ENCODE measurements at places on chromosomes 12 and 14.

GRCh38 chr12:67468549-67469245, 179.8 kb upstream of the DYRK2 start:
- DNase-seq = no peak

DNA sequence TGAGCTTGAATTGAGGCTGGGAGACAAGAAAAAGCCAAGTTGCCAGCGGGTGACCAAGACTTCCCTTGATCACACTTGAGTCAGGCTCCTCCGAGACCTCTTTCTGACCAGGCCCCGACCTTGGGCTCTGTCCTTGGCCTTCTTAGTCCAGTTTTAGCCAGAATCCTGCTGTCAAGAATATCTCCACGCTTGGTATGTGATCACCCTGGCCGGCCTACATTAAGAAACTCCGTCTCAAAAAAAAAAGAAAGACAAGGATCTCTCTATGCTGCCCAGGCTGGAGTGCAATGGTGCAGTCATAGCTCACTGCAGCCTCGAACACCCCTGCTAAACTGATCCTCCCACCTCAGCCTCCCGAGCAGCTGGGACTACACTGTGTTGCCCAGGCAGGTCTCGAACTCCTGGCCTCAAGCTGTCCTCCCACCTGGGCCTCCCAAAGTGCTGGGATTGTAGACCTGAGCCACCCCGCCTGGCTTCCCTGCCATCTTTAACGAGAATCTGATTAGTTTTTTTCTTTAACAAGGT, 1.0 kb upstream of the ITPK1 start:
- no peak for DNase-seq

DNA sequence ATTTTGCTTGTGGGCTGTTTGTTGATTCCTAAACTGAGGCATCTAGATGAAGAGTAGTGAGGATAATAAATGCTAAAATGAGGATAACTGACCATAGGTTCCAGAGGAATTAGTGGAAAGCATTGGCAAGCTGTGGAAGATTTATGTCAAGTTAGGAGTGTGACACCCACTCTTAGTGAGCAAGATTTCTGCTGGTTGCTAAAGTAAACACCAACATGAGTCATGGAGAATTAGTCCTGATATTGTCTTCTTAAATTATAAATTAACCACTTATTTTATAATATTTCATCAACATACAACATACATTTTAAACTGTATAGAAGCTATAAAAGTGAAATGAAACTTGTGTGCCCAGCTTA, 328.2 kb downstream of the RPL10L start:
- no peak for DNase-seq

- no peak for DNase-seq
These were observed 5.8 kb downstream of the RAB21 start for GRCh38 chr12:71760471-71760870.

- DNase-seq = no peak
These were observed 27.6 kb downstream of the CDKN1B start for GRCh38 chr12:12744546-12745305.

GRCh38 chr12:53726946-53727309, 324 bp downstream of the CALCOCO1 start:
- DNase-seq = no peak

DNA sequence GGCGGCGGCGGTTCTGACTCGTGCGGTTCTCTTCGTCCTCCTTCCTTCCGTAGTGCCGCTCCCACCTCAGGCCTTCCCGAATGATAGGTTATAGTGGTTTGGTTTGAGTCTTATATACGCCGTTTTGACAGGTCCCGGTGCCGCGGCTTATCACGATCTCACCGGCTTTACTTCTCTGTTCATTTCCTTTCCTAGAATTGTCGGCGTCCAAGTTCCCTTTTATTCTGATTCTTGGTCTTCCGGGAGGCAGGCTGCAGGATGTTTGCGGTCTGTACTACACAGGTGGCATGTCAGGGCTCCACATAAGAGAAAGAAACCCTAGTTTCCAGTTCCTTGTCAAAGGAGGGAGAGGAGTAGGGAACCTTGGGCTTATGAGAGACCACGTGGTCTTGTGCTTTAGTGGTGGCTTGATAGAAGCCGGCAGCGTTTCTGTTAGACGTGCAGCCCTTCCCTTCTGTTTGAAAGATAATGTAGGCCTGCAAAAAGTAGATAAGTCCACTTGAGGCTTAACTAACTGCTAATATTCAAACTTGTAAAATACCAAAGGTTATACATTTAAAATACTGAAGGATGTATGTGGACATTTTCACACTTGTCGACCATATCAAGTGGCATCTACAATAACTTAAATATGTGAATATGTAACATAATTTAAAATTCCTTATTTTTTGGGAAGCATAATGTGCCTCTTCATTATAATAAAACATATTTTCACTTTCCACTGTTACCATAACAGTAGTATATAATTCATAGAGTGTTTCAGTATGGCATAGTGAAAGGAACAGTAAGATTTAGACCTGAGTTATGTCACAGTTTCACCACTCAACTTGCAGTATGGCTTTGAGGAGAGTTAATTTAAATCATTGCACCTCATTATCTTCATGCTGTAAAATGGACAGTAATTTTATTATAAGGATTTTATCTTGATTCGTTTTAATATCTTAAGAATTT, 804 bp downstream of the USP15 start:
- peak; percentile 6 for DNase-seq

DNA sequence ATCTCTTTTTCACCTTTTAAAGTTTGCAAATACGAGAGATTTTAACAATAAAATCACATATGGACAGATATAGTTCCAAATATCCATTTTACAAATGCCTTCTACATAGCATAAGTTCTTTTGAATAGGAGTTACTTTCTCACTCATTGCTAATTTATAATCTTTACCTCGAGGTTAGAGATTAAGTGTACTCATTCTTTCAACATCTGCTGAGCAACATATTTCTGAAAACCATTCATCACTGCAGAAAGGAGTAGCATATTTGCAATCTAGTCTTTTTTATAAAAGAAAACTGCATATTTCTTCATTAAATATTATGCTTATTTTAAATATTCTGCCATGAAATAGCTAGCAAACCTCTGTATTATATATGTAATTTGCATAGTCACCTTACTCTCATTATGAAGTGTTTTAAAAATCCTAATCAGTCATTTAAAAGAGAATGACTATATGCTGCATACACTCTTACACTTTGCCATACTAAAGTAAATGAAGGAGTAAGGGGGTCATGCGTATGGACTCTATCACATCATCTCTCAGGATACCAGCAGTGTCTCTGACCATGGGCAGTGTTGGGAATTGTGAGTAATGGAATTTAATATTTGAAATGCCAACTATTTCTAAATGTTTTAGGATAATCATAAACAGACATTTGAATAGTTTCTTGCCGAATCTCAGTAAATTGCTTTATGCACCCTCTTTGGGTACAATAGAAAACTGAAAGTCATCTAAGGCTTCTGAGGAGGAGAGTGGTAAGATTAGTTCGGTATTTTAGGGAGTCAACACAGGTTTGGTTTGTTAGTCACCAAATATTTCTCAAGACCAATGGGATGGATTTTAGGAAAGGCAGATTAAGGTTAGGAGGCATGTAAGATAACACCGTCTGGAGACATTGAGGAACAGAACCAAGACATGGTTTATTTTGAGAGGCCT, 524.8 kb upstream of the ATP2B1 start:
- no peak for DNase-seq

DNA sequence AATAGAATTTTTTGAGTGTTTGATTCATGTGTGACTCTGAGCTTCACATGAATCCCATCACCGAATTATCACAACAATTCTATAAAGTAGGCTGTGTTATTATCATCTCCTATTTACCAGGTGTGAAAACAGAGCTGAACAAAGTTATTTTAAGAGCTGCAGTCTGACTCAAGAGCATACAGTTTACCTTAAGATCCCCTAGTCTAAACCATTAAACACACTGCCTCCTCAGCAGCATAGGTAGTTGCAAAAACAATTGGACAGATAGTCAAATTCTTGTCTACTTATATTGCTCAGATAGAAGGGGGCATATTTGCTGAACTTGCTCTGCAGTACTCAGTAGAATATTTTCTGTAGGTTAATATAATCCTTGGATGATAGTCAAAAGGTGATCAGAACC, 219.8 kb upstream of the ATP2B1 start:
- DNase-seq = no peak

GRCh38 chr14:30974628-30975027, 50.8 kb upstream of the AP4S1 start:
- DNase-seq = no peak

DNA sequence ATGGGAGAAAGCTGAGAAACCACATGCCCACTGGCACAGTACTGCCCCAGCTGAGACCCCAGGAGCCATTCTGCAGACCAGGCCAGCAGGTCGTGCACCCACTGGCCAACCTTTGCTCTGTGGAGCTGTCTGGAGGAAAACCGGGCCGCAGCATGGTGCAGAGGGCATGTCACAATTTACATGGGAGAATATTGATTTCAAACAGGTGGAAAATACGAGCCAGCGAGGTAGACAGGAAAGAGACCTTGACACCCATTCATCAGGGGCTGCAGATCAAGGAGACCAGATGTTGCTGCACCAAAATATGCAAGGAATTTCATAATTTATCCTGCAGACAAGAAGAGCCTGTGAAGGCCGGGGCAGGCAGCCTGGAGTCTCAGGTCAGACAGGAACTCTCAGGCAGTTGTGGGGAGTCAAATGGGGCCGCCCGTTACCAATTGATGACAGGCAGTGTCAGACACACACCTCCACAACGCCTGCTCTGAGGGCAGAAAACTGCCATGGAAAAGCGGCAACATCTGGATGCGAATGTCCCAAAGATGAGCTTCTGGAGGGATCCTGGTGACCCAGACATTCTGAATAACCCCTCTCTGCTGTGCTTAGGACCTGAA, 74.6 kb upstream of the BCL11B start:
- no peak for DNase-seq

- DNase-seq = no peak
These were observed 11.1 kb downstream of the PRKAB1 start for GRCh38 chr12:119679081-119679480.

- DNase-seq = no peak
These were observed 16.2 kb upstream of the MYL2 start for GRCh38 chr12:110936367-110937103.

DNA sequence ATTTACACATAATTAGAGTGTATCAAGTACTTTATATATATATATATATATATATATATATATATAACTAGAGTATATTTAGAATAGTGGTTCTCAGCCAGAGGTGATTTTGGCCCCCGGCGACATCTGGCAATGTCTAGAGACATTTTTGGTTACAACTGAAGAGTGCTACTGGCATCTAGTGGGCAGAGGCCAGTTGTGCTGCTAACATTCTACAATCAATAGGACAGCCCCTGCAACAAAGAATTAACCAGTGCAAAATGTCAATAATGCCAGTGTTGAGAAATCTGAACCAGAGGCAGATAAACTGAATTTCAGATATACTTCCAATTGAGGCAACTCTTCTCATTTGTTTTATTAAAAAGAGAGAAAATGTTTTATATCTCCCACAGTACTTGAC, 8.9 kb downstream of the GTF2A1 start:
- peak; percentile 54 for DNase-seq

DNA sequence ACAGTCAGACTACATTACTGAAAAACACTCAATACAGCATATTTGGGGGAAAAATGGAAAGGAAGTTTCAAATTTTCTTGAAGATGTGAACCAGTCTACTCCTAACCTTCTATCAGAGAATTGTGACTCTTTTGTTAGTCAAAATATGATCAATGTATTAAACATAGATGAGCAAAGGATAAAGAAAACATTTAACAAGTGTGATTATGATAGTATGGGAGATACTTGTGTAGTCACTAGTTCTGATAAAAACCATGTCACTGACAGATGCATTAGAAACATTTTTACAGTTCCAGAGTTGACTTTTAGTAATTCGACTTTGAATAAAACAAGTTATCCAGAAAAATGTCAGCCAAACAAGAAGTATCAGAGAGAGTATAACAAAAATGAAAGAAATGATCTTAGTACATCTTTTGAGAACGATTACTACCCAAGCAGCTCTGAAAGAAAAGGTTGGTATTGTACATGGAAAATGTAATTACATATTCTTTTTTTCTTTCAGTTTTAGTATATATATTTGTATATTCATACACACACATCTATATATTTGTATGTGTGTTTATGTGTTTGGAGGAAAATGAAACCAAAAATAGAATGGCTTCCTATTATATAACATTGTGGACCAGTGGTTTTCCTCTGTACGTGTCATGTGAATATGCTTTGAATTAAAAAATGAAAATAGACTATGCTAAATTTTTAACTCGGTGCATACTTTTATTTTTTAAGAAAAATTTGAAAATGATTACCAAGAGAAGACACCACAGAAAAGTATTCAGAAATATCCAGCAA, 63.3 kb upstream of the ABCD2 start:
- DNase-seq = no peak

DNA sequence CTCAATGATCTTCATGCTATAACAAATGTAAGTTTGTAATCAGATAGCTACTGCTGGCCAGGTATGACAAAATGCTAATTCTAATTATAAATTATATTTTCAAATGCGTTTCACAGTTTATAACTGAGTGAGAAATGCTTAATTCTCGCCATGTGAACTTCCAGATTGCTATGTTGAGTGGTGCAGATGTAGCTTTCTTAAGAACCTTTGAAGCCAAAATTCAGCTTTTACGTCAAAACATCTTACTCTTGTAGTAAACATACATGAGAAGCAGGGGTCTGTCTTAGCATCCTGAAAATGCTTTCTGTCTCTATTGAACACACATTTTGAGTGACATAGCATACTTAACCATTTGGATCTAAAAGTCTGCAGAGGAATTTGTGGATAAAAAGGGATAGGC, 176.5 kb upstream of the PRICKLE1 start:
- DNase-seq = no peak

DNA sequence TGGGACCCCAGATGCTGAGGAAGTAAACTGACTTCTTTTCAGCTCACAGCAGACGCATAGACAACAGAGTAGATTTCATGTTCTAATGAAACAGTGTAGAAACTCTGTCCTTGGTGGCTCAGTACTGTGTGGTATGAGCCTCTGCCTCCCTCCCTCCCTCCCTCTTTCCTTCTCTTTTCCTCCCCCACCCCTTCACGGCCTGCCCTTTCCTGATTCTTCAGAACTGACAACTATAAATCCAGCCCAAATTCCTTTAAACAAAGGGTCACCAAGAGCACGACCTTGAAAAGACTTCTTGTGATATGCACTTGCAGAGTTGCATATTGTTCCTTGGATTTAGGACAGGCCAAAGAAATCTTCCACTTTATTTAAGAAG, 164.0 kb downstream of the ETV6 start:
- no peak for DNase-seq

GRCh38 chr12:57124261-57124877, 3.9 kb upstream of the LRP1 start:
- peak; percentile 59 for DNase-seq

DNA sequence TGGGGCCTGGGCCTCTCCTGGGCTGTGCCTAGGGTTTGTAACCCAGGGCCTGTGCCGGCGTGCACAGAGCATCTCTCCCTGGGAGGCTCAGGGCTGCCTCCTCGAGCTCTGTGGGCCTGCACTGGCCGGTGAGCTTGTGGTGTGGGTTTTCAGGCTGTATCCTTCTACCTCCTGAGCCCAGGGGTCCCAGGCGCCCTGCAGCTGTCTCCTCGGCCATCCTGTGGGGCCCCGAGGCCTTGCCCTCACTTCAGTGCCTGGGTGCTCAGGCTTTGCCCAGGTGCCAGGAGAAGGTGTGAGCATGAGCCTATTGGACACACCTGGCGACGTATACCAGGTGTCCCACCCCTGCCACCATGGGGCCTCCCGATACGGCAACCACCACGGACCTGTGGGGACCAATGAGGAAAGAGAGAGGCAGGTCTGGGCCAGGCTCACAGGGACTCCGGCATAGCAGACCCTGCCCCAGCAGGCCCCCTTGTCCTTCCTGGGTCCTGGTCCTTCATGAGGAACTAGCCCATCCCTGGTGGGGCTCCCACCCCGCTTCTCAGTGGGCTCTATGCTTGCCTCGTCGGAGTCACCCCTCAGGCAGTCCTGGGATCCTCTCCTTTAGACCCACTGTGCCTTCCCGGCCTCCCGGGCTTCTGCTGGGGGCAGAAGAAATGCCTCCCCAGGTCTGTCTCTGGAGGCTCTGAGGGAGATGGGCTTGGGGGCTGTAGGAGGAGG, 400.2 kb downstream of the TMEM121 start:
- DNase-seq = no peak
